Thoracic aorta (tissue), 2 donors: ENCODE measurements at places on chromosomes 12 and 14. TPM values are rescaled to one million over a fixed set of nuclear protein-coding genes. Genes with fewer than 3 reads are reported as not detected.
A peak's percentile ranks its signal among the peaks of the same experiment; 100 is the strongest.

The ACOT6 gene
- total RNA-seq: not detected

The CMA1 gene
- not detected for total RNA-seq

DNA sequence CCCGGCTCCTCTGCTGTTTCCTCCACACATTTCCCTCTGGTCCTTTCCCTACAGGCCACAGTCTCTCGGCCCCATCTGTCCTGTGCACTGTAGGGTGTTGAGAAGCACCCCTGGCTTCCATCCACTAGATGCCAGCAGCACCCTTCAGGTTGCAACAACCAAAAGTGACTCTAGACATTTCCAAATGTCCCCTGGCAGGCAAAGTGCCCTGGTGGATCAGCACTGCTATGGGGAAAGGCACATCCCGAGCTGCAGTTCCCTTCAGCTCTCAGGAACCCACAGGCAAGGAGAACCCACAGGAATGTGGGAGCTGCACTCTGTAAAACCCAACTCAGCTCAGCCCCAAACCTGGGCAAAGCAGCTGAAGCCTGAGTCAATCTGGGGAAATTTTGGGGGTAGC, 77.0 kb downstream of the RBM19 start:
- H3K4me1 ChIP-seq: no peaks in the 10 kb centered on the region
- no peak for DNase-seq
- no peaks in the 10 kb centered on the region for H3K27me3 ChIP-seq
- H3K36me3 ChIP-seq: no peaks in the 10 kb centered on the region
- H3K27ac ChIP-seq: no peak overlapping the region
- H3K4me3 ChIP-seq: no peak overlapping the region

The TEAD4 gene
- 62.6 TPM for total RNA-seq

DNA sequence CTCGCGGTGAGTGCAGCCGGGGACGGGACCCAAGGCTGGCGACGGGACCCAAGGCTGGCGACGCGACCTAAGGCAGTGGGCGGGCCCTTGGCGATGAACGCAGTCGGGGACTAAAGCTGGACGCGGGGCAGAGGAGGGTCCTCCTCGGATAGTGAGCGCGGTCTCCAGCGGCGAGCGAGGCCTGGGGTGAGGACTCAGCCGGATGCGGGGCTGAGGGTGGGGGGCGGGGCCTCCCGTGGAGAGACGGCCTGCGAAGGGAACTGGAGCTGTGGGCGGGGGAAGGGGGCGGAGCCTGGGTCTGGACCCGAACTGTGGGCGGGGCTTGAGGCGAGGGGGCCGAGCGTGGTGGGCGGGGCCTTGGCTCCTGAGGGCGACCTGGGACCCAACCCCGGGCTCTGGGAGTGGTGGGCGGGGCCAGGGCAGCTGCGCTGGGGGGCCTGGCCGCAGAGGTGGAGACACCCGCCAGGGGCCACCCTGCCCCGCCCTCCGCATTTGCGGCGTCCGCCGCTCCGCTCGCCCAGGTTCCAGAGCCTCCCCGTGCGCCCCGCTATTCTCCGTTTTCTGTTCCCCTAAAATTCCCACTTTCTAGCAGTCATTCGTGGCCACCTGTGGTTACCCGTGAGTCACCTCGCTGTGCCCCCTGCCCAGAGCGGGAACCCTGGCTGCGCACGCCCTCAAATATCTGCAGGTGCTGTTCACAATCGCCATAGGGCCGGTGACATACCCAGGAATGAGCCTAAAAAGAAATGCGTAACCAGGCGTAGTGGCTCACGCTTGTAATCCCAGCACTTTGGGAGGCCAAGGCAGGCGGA, 508 bp upstream of the BRF1 start:
- peak overlapping the region; percentile 95 for H3K27ac ChIP-seq
- no peaks in the 10 kb centered on the region for H3K36me3 ChIP-seq
- DNase-seq: peak; percentile 94

The IL23A gene
- total RNA-seq: not detected

- H3K27me3 ChIP-seq: no peaks in the 10 kb centered on the region
- peak overlapping the region; percentile 36 for H3K27ac ChIP-seq
- H3K4me1 ChIP-seq: peaks cover 19% of the 10 kb centered on the region
- H3K36me3 ChIP-seq: peaks cover 47% of the 10 kb centered on the region
- DNase-seq: no peak
Observed at GRCh38 chr12:108650083-108650482, 16.4 kb upstream of the SELPLG start.

DNA sequence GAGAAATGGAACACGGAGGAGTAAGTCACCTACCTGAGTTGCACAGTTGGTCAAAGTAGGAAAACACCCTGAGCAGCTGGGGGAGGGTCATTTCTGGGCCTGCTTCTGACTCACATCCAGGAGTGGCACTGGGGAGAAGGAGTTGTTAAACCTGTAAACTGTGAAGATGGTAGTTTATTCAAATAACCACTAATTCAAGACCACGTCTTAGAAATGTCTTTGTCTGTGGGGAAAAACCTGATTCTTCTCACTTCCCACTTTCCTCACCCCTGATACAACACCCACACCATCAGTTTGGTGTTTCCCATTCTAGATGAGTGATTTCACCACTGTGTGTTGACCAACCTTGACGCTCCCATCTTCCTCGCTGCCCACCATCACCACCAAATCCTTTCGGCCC, 207.1 kb downstream of the ANO4 start:
- H3K27me3 ChIP-seq: no peaks in the 10 kb centered on the region
- no peak overlapping the region for H3K4me3 ChIP-seq
- no peak overlapping the region for H3K27ac ChIP-seq
- no peaks in the 10 kb centered on the region for H3K4me1 ChIP-seq

The OLR1 gene
- 1.4 TPM for total RNA-seq

The BHLHE41 gene
- total RNA-seq: 7.5 TPM

GRCh38 chr12:90209029-90209428, 500.4 kb upstream of the ATP2B1 start:
- H3K27me3 ChIP-seq: no peaks in the 10 kb centered on the region
- H3K4me3 ChIP-seq: no peak overlapping the region
- DNase-seq: no peak
- H3K27ac ChIP-seq: no peak overlapping the region
- H3K36me3 ChIP-seq: no peaks in the 10 kb centered on the region

GRCh38 chr12:113418213-113418879, 3.8 kb upstream of the SDSL start:
- DNase-seq: no peak
- no peak overlapping the region for H3K27ac ChIP-seq

DNA sequence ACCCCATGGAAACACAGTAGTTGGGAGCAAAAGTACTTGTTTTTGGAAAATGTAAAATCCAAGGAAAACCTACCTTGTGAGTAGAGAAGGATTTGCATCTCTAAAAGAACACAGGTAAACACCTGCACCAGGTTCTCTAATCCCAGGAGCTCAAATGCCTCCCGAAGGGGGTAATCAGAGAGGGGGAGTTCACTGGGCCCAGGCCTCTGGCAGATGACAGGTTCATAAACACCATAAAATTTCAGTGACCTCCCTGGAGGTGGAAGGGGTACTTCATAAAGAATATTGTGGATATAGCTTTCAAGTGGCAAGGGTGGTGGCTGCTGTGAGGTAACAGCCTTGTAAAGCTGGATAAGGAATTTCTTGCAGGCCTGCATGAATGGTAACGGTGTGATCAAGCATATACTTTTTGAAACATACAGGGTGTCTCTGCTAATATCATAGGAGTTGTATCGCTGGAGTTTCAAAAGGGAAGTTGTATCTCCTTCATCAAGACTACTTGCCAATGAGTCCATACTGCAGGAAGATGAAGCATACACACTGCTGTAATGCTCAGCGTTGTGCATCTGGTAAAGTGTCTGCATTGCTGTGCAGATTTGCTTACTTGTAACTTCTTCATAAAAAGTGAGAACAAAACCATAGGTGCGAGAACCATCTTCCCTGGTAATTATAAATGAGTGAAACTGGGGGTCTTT, 111.3 kb downstream of the DENND5B start:
- H3K27me3 ChIP-seq: no peaks in the 10 kb centered on the region
- peaks cover 13% of the 10 kb centered on the region for H3K4me1 ChIP-seq
- peaks cover 5% of the 10 kb centered on the region for H3K36me3 ChIP-seq

DNA sequence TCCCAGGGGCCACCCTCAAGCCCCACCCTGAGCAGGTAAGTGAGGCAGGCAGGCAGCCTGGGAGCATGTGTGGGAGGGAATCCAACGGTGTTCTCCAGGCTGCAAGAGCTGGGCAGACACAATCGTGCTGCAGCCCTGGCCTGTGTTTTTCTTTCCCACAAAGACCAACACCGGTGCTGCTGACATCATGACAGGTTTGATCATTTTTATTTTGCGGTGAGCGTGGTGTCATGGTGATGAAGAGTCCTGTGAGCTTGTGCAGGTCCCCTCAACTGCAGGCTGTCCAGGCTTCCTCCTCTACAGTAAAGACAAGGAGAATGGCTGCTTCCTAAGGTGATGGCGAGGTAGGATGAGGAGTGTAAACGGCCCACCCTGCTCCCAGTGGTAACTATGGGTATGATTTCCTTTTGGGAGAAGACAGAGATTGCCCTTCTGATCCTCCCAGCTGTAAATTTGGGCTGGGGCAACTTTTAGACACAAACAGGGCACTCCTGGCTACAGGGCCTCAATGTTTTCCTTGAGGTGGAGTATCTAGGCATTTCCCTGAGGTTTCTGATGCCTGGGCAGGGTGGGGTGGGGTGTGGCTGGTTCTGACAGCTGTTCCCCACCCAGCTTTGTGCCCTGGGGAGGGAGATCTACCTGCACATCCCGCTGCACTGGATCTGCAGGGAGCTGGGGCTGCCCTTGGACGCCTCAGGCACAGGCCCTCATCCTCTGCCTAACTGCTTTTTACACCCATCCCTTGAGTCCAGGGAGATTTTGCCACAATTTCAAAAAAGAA, 109.1 kb downstream of the VCPKMT start:
- H3K27me3 ChIP-seq: no peaks in the 10 kb centered on the region
- H3K4me1 ChIP-seq: peaks cover 36% of the 10 kb centered on the region
- no peak for DNase-seq
- no peaks in the 10 kb centered on the region for H3K36me3 ChIP-seq
- no peak overlapping the region for H3K4me3 ChIP-seq

DNA sequence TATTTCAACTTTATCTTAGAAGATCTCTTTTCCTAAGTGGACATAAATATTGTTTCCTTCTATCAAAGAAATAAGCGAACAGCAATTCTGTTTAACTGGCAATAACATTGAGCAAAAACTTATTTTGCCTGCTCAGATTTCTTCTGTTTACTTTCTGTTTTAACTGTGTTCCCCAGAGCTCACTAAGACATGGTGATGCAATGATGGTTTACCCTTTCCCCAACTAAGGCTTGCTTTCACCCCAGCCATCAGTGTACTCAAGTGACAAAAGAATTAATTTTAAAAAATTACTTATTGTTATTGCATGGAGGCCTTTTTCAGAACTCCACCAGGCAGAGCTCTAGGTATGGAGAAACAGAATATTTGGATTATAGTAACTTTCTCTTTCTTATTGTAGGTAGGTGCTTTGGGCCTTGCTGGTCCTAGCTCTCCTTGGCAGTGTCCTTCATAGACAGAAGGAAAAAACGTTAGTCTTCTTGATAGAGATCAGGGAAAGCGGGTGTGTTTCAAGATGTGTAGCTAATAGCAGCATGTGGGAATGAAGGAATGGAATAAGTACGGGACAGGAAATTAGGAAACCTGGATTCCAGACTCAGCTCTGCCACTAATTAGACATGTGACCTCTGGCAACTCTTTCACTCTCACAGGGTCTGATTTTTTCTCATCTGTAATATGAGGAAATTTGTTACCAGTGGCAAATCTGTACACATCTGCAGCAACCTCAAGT, 14.6 kb upstream of the DDHD1 start:
- no peak overlapping the region for H3K27ac ChIP-seq
- no peak for DNase-seq
- no peaks in the 10 kb centered on the region for H3K27me3 ChIP-seq
- H3K36me3 ChIP-seq: no peaks in the 10 kb centered on the region
- no peaks in the 10 kb centered on the region for H3K4me1 ChIP-seq

- no peak for DNase-seq
- no peaks in the 10 kb centered on the region for H3K27me3 ChIP-seq
- H3K36me3 ChIP-seq: no peaks in the 10 kb centered on the region
- peaks cover 21% of the 10 kb centered on the region for H3K4me1 ChIP-seq
- H3K4me3 ChIP-seq: no peak overlapping the region
- H3K27ac ChIP-seq: no peak overlapping the region
Observed at GRCh38 chr12:29644536-29645162, 139.1 kb downstream of the TMTC1 start.

- no peak overlapping the region for H3K4me3 ChIP-seq
- H3K36me3 ChIP-seq: no peaks in the 10 kb centered on the region
- DNase-seq: no peak
- H3K4me1 ChIP-seq: no peaks in the 10 kb centered on the region
- H3K27me3 ChIP-seq: no peaks in the 10 kb centered on the region
- no peak overlapping the region for H3K27ac ChIP-seq
Observed at GRCh38 chr12:66584673-66585072, 94.2 kb downstream of the GRIP1 start.

DNA sequence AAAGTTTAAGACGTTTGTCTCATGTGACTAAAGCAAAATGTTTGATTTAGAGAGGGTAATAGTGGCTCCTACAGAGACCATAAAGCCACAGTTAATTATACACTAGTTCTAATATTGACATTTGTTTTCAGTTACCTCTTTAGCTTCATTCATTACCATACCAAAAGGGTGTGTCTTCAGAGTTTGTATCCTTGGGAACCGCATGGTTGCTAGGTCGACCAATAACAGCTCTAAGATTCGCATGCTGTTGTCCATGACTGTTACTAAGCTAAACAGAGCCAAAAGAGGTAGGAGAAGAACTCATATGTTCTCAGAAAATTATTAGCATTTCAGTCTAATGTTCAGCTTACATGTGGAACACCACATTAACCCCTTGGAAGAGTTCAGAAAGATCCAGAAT, 36.2 kb upstream of the ETNK1 start:
- no peaks in the 10 kb centered on the region for H3K36me3 ChIP-seq
- no peaks in the 10 kb centered on the region for H3K27me3 ChIP-seq
- no peak for DNase-seq
- H3K4me3 ChIP-seq: no peak overlapping the region

The OAS2 gene
- total RNA-seq: 11.9 TPM

GRCh38 chr14:62117010-62117750, 355.0 kb downstream of the SNAPC1 start:
- H3K4me3 ChIP-seq: peak overlapping the region; percentile 48
- no peaks in the 10 kb centered on the region for H3K27me3 ChIP-seq
- H3K27ac ChIP-seq: no peak overlapping the region
- no peak for DNase-seq
- H3K36me3 ChIP-seq: no peaks in the 10 kb centered on the region
- no peaks in the 10 kb centered on the region for H3K4me1 ChIP-seq

DNA sequence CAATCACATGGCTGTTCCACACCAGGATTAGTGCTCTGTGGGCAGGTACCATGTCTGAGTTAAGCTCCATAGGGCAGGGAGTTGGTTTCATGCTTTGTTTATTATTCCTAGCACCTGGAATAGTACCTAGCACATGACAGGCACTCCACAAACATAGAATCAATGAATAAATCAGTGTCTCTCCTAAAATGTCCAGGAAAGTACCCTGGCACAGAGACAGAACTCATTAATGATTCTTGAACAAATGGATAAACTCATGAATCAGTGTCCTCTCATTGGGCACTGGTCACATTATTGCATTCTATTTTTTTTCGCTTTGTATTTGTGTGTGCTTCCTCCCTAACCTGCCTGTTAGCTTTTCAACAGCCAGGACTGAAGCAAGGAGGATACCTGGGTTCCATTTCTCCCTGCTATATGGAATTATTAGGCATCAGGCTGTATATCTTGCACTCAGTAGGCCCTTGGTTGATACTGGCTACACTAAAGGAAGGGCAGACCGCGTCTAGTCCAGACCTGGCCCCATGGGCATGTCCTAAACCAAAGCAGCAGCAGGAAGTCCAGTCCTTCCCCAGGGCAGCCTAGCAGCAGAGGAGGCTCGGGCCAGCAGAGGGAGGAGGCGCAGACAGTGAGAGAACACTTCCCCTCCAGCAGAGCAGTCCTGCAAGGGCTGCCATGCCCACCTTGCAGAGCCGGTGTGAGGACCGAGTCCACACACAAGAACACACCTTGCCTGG, 18.4 kb downstream of the HDAC7 start:
- peak overlapping the region; percentile 3 for H3K4me3 ChIP-seq
- peak overlapping the region; percentile 55 for H3K27ac ChIP-seq
- peaks cover 19% of the 10 kb centered on the region for H3K36me3 ChIP-seq
- H3K27me3 ChIP-seq: no peaks in the 10 kb centered on the region
